Stimulated activated CD8-positive, alpha-beta memory T cell treated with anti-CD3 and anti-CD28 coated beads, Interleukin-2, amount 100 ng/mL, for 1 hour (primary cell): ENCODE measurements at places on chromosomes 3 and 15.

DNA sequence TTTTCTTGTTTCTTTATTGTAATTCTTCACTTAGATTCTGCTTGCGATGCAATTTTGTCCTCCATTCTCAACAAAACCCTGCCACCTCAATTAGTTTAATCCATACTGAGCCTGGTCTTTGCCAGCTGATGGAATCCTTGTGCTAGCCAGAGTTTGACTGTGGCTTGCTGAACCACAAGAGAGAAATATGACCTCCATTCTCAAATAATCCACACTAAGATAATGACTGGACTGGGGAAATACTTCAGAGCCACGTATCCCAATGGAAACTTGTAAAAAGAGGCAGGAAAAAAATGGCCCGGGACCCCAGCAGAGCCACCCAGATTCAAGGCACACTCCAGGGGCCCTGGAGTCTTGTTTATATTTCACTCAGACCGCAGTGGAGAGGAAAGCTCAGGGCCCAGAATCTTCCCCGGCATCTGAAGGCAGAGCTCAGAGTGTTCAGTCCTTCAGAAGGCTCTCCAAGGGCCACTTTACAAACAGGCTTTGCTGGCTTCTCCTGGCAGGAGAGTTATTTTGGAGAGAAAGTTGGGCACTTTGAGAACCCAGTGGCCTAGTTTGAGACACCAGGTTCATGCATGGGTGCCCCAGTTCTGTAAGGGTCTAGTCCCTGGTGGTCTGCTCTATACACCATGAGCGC lies 62.7 kb downstream of the SSUH2 start:
- no peak for DNase-seq

DNA sequence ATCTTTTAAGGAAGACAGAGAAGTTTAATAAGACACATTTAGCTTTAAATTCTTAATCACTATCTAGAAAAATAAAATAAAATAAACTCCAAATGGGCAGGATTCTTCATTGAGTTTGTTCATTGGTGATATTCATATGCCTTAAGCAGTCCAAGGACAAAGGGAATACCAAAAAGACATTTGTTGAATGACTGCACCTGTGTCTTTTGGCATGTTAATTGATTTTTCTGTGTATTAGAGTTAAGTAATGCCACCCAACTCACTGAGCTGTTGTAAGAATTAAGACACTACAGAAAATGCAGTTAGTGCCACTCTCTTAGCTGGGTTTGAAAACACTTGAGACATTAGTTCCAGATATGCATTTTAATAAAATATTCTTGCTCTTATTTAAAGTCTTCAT lies 683.6 kb upstream of the ROBO1 start:
- DNase-seq = no peak

GRCh38 chr3:126342211-126342610 lies 15.0 kb downstream of the KLF15 start:
- DNase-seq = no peak

DNA sequence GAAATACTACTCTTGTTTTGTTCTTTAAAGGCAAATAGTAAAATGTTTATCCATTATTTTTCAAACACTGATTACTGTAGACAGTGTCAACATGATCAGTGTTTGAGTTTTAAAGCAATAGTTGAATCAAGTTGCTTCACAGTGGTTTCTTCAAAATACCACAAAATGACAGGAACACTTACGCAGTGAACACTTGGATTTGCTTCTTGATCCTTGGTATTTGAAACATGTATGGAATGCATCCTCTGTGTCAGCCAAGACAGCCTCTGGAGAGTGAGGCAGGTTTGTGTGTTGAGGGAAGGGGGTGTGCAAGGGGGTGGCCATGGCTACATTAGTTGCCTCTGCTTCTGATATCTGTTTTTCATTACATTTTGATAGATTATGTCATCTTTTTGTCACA lies 413.0 kb downstream of the RBMS3 start:
- no peak for DNase-seq

DNA sequence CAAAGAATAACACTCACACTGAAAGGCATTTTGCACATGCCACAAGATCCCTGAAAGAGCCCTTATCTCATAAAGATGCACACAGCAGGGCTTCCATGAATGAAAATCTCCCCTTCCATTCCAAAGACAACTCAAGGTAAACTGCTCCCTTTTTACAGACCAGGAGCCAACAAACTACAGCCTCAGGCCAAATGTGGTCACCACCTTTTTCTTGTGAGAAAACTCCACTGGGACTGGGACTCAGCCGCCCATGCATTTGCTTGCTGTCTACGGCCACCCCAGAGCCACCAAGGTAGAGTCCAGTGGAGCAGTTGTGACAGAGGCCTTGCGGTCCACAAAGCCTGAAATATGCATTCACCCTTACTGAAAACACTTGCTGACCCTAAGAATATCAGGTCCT lies 334.8 kb downstream of the OCA2 start:
- no peak for DNase-seq

DNA sequence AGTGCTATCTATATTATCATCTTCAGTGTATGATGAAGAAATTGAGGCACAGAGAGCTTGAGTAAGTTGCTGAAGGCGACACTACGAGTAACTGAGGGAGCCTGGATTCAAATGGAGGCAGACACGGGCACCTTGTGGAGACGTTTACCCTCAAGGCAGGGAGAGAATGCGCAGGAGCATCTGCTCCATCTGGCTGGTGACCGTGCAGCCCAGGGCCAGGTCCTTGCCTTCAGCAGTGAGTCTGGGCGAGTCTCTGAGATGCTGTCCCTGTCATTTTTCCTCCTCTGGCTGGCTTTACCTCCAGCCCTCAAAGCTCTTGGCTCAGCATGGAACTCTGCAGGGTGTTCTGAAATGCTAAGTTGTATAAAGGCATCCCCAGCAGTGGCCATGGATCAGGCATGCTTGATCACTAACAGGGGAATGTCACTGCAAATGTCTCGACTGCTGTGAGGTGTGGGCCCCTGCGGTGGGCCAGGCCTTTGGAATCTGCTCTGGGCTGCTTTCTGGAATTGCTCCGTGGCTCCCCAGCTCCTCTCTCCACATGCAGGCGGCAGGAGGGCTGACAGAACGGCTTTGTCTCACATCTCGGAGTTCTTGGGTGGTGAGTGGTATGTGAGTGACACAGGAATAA lies 19.7 kb downstream of the SPSB4 start:
- no peak for DNase-seq

DNA sequence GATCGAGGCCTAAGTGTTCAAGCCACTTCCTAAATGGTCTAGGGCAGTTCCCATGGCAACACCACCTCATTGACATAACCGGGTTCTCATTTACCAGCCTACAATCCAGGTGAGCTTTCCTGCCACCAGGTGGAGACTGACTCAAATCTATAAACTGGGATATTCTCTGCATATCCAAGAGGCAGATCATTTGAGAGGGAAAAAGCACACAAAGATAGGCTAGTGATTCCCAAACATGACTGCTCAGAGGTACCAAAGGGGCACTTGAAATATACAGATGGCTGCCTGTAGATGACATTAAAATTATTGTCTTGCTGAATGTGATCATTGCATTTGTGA lies 141.3 kb upstream of the PROK2 start:
- no peak for DNase-seq

DNA sequence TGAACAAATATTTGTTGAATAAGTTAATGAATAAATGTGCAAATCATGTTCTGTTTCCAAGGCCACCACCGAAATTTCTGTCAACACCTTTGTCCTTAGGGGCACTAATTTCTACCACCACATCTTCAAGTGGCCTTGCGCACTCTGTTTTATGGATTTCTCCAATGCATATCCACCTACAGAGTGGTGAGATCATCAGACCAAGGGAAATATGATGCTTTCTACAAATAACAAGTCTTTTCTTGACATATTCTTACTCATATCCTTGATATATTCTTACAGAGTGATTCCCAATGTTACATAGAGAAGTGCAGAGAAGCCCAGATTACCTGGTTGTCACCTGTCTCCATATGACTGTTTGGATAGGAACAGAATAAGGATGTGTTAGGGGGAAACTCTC lies 36.1 kb upstream of the TMCO5A start:
- no peak for DNase-seq

DNA sequence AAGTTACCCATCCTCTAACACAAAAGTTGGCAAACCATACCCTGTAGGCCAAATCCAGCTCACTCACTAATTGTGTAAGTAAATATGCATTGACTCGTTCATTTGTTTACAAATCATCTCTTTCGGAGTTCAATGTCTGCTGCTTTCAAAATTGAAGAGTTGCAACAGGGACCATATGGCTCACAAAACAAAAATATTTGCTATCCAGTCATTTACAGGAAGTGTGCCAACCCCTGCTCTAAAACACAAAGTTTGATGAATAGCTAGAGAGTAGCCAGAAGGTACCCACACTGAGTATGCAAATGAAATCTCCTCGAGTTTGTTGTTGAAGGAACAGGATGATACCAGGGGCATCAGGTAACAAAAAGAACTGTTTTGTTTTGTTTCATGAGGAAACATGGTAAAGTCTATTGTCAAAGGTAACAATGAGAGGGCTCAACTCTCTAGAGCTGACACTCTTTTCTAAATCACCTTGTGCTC lies 236.2 kb upstream of the THBS1 start:
- DNase-seq = no peak

GRCh38 chr3:170716172-170716805 lies 130.4 kb upstream of the SLC7A14 start:
- DNase-seq = no peak

GRCh38 chr15:36039996-36040572 lies 494.1 kb upstream of the DPH6 start:
- DNase-seq = no peak

GRCh38 chr15:41504751-41505492 lies 8.7 kb downstream of the LTK start:
- no peak for DNase-seq

- no peak for DNase-seq
These were observed 67.1 kb downstream of the MB21D2 start for GRCh38 chr3:192850451-192850981.

- no peak for DNase-seq
These were observed 1.1 kb upstream of the MSL2 start for GRCh38 chr3:136197159-136197793.

GRCh38 chr15:73660455-73660854 lies 23.7 kb upstream of the CD276 start:
- DNase-seq = no peak

- DNase-seq = no peak
These were observed 96.7 kb upstream of the MITF start for GRCh38 chr3:69642606-69643005.

DNA sequence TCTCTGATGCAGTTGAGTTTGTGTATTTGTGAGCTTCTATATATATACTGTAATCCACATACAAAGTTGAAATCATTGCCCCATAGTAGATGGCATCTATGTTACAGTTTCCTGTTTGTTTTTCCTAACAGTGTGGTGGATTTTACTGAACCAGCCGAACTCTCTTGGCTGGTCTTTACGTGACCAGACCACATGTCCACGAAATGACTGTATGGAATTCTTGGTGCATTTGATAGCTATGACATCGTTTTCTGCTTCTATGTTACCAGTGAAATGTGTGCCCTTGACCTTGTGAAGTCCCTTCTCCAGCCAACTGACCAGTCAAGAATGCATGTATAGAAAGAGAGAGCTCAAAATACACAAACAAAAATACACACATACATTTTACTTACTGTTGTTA lies 1.8 kb downstream of the KCNMB2 start:
- DNase-seq = no peak

- no peak for DNase-seq
These were observed 839.8 kb upstream of the ALCAM start for GRCh38 chr3:104526901-104527401.

DNA sequence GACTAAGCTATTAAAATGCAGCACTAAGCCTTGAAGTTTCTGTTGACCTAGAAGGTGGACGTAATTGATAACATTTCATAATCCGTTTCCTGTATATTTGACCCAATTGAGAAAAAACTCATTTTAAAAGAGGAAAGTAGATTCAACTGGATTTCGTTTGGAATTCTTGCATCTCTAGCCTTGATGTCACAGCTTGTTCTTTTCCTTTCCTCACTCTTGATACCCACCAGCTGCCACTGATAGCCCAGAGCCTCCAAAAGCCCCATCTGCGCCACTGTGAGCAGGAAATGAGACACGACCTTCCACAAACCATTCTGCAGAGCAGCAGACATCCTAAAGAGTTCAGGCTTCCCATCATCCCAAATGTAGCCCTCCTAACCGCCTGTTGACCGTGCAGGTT lies 61.8 kb downstream of the FOXB1 start:
- DNase-seq = no peak

- no peak for DNase-seq
These were observed 9.7 kb downstream of the RHCG start for GRCh38 chr15:89486726-89487050.

- DNase-seq = no peak
These were observed 183.6 kb downstream of the XXYLT1 start for GRCh38 chr3:195087328-195087727.

DNA sequence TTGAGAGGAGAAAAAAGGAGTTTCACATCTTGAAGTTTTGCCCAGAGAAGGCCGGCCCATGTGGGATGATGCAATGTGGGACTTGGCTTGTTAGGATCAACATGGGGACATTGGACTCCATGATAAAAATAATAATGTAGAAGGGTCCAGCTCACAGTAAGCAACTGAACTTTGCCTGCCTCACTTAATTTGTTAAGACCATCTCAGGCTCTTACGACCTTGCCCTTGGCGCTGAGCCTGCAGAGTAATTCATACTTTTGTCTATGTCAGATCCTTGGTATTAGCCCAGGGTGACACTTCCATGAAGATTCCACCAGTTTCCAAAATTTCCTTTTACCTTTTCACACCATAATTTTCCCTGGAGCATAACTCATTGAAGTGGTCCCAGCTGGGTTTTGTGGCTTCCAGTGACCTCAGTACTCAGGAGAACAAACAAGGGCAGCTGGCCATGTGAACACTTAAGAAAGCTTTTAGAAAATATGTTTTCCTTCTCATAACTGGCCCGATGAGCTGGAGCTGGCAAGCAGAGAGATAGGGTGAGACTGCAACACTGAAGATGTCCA lies 315.4 kb upstream of the RASGRP1 start:
- DNase-seq = no peak

GRCh38 chr15:36356466-36356865 lies 223.0 kb upstream of the CDIN1 start:
- DNase-seq = no peak

DNA sequence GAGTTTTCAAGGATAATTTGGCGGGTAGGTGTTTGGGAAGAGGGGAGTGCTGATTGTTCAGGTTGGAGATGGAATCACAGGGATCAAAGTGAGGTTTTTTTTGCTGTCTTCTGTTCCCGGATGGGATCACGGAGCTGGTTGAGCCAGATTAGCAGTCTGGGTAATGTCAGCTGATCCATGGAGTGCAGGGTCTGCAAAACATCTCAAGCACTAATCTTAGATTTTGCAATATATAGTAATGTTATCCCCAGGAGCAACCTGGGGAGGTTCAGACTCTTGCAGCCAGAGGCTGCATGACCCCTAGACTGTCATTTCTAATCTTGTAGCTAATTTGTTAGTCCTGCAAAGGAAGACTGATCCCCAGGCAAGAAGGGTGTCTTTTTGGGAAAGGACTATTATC lies 354.1 kb upstream of the SGO1 start:
- no peak for DNase-seq

- no peak for DNase-seq
These were observed 751.7 kb upstream of the GOLIM4 start for GRCh38 chr3:168847291-168847883.
